ENCODE measurements at places on chromosomes 1 and 21.

DNA sequence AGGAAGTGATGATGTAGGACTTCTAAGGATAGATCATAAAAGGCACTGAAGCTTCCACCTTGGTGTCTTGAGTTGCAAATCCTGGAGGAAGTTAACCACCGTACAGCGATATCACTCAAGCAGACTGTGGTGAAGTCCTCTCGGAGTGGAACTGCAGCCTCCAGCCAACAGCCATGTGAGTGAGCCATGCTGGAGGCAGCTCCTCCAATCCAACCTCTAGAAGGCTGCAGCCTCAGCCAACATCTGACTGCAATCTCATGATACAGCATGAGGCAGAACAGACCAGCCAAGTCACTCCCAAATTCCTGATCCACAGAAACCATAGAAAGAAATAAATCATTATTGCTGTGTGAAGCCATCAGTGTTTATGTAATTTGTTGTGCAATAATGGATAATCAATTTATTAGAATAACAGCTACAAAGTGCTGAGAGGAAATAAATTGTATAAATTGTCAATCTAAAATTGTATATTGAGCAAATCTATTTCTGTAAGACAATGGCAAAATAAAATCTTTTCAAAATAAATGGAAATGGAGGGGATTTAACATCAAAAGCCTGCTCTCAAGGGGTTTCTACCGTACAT is 65.0 kb downstream of the PRSS38 start:
- no peak for DNase-seq

DNA sequence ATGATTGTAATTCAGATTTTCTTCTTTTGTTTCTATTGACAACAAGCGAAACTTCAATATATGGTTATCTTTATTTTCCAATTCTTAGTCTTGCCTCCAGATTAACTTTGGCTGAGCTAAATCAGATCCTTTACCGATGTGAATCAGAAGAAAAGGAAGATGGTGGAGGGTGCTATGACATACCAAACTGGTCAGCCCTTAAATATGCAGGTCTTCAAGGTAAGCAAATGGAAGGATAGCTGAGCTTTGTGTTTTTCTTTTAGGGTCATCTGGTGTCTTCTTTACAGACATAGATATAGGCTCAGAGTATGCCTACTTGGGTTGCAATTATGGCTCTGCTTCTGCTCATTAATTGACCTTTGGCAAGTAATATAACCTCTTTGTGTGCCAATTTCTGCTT is 37.7 kb downstream of the AGL start:
- no peak for DNase-seq

GRCh38 chr1:24900985-24901781 is 28.9 kb downstream of the RUNX3 start:
- DNase-seq: no peak

DNA sequence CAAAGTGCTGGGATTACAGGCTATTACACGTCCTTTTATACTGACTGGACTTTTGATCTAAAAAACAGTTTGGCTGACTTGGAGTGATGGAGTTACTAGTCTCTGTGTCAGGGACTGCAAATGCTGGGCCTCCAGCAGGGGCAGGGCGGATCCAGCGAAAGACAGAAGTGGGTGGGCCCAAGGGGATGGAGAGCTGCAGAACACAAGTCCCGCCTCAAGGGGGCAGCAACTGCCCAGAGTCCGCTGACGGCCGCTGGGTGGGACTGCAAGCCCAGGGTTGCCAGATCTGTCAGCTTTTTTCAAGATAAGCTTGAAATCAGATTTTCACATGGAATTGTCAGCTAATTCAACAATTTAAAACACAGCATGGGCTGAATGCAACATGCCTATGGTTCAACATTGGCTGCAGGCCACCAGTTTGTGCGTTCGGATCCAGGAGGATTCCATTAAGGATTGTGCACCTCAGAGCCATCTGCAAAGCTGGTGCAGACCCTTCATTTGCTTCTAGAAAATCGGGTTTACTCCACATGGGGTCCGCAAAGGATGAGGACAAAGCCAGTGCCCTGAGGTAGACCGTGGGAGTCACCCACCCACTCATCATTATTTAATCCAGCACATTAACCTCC is 10.7 kb downstream of the STMN1 start:
- DNase-seq: peak; percentile 80

DNA sequence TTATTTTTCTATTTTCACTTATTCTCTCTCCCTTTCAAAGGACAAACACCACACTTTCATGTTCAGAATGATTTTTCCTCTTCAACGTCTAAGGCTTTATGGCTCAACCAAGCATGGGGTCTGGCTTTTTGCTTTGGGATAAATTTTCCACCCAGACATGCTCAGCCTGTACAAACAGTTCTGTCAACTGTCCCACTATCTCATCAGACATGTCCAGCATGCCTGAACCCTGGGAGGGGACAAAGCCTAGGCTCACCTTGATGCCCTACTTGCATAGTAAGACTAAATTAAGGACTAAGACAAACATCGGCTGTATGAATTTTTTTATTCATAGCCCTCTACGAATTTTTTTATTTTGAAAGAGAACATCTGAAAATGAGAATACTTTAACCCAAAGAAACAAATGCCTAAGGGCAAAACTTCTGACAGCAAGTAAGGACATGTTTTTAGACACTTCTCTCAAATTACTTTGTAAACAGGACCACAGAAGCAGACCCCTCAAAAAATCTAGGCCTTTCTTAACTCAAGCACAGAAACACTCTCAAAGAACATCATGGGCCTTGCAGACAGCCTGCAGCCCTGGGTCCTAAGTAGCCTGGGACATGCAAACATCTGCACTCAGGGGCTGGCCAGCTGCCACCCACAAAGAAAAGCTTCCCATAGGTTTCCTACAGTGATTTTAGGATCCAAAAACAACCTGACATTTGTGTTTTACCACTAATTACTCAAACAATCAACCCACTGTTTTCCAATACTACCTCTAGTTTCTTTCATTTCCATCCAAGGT is 72.3 kb upstream of the PALMD start:
- DNase-seq: no peak

DNA sequence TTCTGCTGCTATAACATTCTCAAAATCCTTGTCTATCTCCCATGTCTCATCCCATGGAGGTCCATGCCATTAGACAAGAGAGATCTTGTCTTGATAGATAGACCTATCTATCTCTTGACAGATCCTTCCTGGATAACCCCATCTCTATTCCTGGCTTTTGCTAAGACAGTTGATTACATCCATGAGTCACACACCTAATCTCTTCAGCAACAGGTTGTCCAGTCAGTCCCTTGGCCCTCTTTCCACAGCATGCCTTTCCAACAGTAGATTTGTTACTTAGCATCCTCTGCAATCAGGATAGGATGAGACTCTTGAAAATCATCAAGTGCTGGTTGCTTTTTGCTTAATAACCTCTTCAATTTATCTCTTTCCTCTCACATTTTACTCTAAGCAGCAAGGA is 46.6 kb downstream of the TRMT1L start:
- no peak for DNase-seq

- DNase-seq: no peak
Measured at GRCh38 chr1:37035796-37036666, 1.7 kb upstream of the GRIK3 start.

- no peak for DNase-seq
Measured at GRCh38 chr21:17848228-17848627, 29.1 kb upstream of the C21orf91 start.

DNA sequence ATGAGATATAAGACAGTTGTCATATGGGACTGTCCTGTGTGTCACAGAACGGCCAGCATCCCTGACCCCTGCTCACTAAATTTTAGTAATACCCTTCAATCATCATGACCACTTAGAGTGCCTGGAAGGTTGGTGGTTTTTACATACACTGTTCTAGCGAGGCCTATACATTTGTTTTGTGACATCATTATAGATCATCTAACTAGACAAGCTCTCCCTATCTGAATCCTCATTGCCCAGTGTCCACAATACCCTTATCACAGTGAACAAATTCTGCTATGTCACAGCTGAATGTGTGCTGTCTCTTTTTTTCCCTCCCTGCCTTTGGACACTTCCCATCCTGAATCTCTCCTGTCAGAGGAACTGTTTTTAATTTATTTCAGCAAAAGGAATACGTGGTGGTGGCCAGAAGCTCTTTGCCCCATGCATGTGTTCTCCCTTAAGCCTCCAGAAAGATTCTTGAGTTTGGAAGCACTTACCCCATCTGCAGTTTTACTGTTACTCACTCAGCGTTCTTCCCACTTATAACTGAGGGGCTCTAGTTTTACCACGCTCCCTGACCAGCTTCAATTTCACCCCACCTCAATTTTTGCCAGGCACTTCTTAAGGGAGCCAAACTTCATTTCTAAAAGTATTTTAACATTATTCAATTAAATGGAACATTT is 70.3 kb downstream of the OLFML2B start:
- DNase-seq: no peak

DNA sequence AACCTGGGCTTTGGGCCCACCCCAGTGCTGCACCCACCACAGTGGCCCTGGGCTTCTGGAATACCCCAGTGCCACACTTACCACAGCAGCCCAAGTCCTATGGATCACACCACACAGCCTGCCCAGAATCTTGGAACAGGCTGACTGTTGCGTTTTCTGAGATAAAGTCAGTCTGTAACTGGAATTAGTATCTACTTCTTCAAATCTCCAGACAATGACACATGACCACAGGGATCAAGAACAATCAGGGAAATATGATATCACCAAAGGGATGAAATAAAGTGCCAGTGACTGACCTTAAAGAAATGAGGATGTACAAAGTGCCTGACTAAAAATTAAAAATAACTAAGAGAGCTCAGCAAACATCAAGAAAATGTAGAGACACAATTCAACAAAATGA is 239.7 kb upstream of the PLD5 start:
- DNase-seq: no peak

DNA sequence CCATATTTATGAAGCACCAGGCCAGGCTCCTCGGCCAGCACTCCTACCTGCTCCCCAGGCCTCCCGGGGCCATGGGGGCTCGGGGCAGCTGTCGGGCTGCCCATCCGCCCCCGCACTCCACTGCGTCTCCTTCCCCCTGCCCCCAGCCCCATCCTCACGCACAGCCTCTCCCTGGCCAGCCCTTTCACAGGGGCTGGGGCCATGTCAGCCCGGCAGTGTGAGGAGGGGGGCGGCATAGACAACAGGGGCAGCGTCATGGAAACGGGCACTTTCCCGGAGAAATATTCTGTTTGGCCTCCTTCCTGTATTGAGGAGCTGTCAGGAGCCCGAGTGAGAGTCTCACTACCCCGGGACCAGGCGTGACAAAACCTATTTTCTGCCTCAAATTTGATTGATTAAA is 87.3 kb downstream of the CASZ1 start:
- DNase-seq: no peak

GRCh38 chr1:221701570-221702186 is 40.2 kb downstream of the DUSP10 start:
- no peak for DNase-seq

- no peak for DNase-seq
Measured at GRCh38 chr1:159408862-159409400, 23.1 kb upstream of the OR10J4 start.

DNA sequence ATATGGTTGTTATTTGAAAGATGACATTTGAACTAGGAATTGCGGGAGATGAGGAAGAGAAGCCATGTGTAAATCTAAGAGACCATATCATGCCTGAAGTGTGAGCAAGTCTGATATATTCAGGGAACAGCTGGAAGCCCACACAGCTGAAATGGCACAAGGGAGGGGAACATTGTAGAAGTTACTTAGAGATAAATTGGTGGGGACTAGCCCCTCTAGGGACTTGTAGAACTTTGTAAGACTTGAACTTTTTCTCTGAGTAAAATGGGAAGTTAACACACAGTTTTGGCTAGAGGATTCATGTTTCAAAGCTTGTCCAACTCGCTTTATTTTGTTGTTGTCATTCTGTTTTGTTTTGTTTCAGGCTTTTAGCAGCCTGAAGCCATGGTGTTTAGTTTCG is 216.4 kb downstream of the FMN2 start:
- DNase-seq: no peak

GRCh38 chr21:42017022-42017421 is 6.9 kb upstream of the ZBTB21 start:
- DNase-seq: no peak

DNA sequence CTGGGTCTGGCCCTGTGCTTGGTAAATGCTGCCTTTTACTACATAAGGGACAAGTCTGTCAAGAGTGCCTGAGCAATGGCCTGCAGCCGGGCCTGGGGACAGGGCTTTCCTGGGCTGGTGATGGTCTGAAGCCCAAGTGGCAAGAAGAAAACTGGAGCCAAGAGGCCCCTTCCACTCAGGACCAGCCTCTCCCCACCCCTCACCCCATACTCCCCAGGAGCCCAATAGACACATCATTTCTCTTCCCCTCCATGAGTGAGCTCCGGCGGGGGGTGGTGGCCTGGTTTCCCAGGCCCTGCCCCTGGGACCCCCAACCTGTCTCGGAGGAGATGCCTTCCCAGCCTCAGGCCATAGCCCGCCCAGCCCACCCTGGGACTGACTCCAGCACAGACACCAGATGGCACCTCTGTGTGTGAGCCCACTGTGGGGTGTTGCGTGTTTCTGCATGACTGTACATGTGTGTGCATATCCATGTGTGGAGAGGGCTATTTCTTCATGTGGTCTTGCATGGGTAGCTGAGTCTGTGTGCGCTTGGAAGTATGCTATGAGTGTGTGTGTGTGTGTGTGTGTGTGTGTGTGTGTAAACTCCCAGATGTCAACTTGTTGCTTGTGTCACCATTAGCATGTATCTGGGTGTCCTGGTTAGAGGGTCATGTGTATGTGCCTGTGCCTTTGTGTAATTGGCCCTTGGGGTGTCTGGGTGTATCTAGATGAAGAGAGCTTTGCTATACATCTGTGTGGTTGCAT is 14.3 kb upstream of the LRP8 start:
- no peak for DNase-seq

GRCh38 chr1:181202986-181203555 is 114.6 kb downstream of the IER5 start:
- no peak for DNase-seq

DNA sequence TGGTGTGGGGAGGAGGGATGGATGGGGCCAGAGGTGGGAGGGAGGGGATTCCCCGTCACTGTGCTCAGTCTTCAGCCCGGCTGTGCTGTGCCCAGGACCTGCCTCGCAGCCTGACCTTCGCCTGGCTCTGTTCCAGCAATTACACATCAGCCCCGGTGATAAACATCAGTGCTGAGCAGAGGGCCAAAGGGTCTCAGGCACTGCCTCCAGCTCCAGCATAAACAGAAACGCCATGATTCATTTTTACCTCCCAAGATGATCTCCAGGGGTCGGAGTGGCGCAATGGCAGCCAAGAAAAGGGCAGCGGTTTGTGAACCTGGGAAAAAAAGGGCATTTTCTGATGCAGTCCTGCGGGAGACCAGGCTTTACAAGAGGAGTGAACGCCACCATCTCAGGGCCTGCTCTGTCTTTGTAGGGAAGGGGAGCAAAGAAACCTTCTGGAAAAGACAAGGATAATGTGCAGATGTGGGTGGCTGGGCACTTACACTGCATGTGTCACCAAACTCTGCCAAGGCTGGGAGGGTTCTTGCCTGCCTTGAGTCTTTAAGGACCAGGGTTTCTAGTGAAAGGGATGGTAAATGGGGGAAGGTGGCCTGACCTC is 28.1 kb downstream of the SHISA4 start:
- no peak for DNase-seq

DNA sequence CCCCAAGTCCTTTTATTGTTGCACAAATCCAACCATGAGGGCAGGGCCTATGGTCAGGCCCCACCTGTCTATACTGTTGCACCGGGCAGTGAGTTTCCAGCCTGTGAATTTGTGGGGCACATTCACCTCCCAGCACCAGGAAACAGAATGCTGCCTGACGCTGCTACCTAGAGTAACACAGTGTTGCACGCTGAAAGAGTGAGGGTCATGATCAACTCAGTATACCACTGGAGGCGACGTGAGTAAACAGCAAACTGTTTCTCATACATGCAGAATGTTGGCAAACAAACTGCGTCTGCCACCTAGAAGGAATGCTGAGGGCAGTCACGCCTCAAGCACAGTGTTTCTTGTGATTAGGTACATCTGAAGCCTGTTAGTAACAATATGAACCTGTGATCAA is 13.4 kb upstream of the LRRC47 start:
- DNase-seq: no peak
